Stimulated activated naive CD4-positive, alpha-beta T cell treated with Interleukin-2 at 50 U/mL for 16 hours (primary cell): ENCODE measurements at places on chromosomes 2 and 18.

GRCh38 chr18:11953113-11953512, 28.2 kb upstream of the IMPA2 start:
- DNase-seq, result no peak

- no peak for DNase-seq
Observed at GRCh38 chr18:30705943-30706342, 336.6 kb downstream of the DSC3 start.

GRCh38 chr2:16218625-16219024, 278.3 kb downstream of the MYCN start:
- DNase-seq, result no peak

- DNase-seq, result no peak
Observed at GRCh38 chr2:69088466-69088865, 75.5 kb downstream of the ANTXR1 start.

GRCh38 chr2:231780123-231780908, 766 bp downstream of the PDE6D start:
- DNase-seq, result no peak

DNA sequence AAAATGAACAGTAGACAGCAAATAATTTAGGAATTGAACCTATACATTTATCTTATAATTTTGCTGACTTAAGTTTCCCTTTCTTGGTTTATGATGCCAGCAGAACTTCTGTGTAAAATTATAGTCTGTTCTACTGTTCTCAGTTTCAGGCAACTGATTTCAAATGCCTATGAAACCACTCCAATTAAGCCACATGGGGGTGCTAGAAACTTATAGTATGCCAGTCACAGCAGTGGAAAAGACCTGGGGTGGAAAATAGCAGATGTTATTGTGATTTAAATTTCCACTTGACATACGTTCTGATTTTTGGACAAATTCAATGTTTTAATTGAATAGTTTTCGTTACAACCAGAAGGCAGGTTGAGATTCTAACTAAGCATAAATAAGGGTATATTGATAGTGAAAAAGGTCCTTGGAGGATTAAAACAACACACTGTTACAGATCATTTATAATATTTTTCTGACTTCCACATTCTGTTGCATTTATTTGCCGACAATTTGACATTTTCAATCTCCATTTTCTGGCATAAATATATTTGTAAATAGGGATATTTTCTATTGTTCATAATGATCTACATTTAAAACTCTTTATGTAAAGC, 61.4 kb downstream of the CPS1 start:
- no peak for DNase-seq

DNA sequence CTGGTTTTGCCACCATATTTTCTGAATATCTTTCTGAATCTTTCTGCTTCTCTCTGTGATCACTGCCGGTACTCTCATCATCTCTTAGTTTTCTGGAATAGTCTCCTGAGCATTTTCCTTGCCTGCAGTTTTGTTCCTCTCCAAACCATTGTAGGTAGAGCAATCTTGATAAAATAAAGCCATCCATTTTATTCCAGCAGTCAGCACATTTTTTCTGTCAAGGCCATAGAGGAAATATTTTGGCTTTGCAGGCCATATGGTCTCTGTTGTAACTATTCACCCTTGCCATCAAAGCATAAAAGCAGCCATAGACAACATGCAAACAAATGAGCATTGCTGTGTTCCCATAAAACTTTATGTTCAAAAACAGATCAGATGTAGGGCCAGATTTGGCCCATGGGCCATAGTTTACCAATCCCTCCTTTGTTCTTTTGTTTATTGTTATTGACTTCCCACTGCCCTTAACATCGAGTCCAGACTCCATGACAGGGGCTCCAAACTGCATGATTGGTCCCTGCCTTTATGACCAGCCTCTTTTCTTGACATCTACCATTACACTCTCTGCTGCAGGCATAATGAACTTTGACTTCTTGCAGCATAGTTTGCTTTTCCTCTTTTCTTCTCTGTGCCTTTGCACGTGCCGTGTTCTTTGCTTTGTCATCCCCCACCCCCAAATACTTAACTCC, 29.8 kb downstream of the TMEM87B start:
- DNase-seq, result no peak

DNA sequence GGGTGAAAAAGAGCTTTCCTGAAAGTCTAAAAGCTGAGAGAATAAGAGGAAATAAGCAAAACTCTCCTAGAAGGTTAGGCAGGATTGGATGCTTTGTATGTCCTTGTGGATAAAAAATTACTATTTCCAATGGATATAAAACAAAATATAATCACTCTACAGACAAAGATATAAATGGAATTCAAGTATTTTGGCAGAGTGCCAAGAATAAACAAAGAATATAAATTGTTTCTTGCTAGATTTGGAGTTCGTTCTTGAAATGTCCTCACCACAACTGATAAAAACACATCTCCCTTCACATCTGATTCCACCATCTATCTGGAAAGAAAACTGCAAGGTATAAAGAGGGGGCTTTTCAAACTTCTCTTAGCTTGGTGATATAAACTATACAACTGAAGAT, 13.3 kb downstream of the SULT1C3 start:
- DNase-seq, result no peak

DNA sequence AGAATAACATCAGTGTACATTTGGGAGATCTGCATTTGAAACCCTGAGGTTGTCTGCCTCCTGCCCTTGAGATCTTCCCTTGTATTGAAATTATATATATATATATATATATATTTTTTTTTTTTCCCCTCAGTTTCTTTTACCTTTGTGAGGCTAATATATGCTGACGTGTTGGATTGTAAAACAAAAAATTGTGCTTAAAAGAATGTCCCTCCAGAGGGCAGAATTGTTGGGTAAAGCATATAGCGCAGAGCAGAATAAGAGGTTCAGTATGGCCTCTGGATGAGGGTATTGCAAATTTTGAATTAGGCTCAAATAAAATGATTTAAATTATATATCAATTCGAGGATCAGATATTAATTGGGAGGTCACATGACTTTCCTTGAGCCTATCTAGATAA, 12.4 kb downstream of the NABP1 start:
- no peak for DNase-seq

DNA sequence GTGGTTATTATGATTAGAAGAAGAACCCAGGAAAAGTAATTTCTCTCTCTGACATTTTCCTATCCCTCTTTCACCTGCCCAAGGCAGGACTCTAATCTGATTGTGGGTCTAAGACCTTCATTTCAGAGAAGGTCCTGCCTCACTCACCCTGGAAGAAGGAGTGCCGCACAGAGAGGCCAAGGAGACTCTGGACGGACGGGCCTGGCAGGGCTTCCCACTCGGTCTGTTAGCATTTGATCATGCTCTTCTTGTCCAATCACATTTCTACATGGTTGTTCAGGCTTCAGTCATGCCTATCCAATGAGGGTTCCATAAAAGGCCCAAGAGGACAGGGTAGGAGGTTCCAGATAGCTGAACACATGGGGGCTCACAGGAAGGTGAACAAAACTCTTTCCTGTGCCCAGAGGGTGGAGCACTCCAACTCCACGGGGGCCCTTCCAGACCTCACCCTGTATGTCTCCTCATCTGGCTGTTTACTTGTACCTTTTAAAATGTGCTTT, 27.0 kb downstream of the ZNF892 start:
- no peak for DNase-seq

DNA sequence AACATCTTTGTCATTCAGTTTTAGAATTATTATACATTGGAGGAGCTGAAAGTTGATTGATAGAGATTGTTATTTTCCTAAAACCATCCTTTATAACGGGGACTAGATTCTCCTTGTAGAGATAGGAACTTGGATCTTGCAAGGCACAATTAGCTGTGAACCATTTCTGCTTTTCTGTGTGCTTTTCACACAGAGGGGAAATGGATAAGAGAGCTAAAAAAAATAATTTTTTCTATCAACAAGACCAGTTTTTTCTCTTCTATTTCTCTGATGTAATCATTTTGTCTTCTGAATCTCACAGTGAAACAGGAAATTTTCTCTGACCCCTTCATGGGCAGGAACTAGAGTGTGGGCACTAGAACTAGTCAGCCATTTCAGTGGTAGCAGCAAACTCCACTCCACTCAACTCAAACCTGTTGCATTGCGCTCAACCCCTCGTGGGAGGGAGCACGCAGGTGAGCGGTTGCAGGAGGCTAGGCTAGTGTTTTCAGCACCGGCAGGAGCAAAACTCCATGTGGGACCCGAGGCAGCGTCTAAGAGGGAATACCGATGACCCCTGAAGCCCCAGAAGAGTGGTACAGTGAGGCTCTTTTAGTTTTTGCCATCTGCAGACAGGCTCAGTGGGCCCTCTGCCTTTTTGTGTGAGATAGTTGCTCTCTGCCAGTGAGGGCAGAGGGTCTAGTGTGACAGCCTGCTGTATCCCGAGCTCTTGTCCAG, 24.0 kb upstream of the SLC39A10 start:
- DNase-seq, result no peak

DNA sequence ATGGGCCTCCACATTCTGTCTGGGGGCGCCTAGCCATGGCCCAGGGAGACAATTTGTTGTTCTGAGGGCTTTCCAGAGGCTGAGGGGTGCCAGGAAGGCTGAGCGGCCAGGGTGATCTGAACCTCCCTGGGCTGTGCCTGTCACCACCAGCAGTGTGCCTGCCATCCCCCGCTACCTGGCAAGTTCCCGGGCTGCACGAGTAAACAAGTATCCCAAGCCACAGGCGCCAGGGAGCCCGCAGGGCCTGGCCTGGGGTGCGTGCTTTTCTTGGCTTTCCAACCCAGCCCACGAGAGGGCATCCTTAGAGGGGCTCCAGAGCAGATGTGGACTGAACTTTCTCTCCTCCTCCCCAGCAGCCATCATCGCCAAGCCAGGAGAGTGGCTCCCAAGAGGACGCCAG, 35.1 kb upstream of the B3GNT7 start:
- DNase-seq, result no peak

DNA sequence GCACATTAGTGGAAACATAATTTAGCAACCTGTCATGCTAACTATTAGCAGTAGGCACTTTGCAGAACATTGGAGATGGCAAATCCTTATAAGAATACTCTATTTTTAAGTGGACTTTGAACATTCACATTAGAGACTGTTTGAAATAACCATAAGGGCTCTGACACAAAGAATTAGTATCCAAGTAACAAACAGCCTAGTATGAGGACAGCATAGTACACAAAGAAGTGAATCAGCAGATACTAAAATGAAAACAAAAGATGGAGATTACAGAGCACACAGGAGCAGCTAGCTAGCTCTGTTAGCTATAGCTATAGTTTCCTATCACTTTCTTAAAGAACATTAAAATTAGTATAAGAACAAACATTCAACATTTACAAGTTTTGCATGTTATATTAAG, 256.3 kb upstream of the SPOPL start:
- no peak for DNase-seq

GRCh38 chr2:228630786-228631185, 449.3 kb upstream of the SPHKAP start:
- DNase-seq, result no peak

DNA sequence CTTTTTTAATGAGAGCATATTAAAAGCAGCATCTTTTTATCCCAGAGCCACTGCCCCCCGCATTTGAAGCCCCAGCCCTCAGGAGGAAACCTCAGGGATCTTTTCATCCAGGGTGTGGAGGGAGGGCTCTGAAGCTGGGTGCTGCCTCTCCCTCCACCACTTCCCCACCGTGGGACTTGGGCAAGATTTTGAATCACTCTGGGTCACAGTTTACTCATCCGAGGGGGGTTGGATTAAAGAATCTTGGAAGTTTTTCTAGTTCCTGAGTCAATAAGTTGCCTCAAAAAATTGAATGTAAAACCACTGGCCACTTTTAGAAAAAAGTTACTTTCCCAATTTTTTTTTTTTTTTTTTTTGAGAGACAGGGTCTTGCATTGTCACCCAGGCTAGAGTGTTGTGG, 62.0 kb upstream of the ANKRD44 start:
- DNase-seq, result no peak

GRCh38 chr2:219274361-219274921, 4.7 kb upstream of the DNAJB2 start:
- no peak for DNase-seq

DNA sequence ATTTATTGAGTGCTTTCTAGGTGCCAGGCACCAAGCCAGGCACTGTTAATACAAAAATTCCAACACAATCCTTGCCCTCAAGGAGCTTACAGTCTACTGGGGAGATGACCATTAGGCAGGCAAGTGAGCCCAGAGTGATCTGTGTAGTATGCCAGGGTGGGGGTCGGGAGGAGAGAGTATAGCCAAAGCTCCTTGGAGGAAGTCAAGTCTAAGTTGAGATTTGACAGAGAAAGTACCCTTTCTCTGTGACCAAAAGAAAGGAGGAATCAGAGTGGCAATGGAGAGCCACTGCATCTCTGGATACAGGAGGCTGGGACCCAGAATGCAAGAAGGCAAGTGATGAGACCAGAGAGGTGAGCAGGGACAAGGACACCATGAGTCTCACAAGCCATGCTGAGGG, 7.5 kb downstream of the ANKRD53 start:
- DNase-seq, result no peak

DNA sequence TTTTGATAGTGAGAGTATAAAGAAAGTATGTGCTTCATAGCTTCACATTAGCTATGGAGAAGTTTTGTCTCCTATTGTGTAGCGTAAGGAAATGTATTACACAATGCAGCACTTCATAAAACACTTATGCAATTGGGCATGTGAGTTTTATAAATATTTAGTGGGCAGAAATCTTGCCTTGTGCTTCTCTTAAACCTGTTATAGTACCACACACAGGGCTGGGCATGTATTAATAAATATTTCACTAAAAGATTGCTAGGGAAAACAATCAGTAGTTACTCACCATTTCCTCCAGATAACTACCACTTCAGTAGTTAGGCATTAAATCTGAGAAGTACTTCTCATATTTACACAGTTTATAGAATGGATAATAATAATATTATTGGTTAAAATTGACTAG, 1080.8 kb upstream of the PIK3C3 start:
- DNase-seq, result no peak

- no peak for DNase-seq
Observed at GRCh38 chr2:109005686-109006204, 16.7 kb upstream of the EDAR start.

- DNase-seq, result no peak
Observed at GRCh38 chr2:74779587-74780135, 54.3 kb upstream of the HK2 start.

GRCh38 chr2:103169861-103170260, 408.0 kb downstream of the TMEM182 start:
- no peak for DNase-seq

DNA sequence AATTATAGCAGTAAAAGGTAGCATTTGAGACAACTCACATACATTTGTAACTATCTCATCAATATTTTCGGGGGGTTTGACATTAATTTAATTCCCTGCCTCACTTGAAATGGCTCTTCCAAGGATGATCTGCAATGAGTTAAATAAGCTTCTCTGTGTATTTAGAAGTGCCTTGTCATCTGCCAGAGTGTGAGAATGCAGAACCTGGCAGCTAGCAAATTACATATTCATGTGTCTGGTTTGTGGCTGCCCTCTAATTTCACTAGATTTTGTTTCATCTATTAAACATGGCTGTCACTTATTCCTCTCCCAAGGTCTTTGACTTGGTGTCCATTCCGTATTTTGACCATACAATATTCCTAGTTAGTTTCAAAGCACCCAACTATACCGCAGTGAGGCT, 158.3 kb upstream of the CAVIN2 start:
- no peak for DNase-seq

GRCh38 chr2:151021747-151022452, 239.8 kb downstream of the RBM43 start:
- no peak for DNase-seq

GRCh38 chr2:8281950-8282857, 399.7 kb upstream of the ID2 start:
- no peak for DNase-seq

- no peak for DNase-seq
Observed at GRCh38 chr2:203033395-203033794, 18.7 kb downstream of the NBEAL1 start.
